Thoracic aorta (tissue), 2 donors: ENCODE measurements at places on chromosomes 6 and 20. TPM values are rescaled to one million over a fixed set of nuclear protein-coding genes. Genes with fewer than 3 reads are reported as not detected.

Gene OXT
- not detected for total RNA-seq

Gene KHDC1L
- total RNA-seq, result not detected

Gene HINT3
- 18.4 TPM for total RNA-seq

Gene PACRG
- not detected for total RNA-seq

Gene TMEM200A
- total RNA-seq, result 9.7 TPM

Gene NRN1
- total RNA-seq, result 5.0 TPM

Gene PREX1
- total RNA-seq, result 94.6 TPM

Gene KCNK17
- 11.6 TPM for total RNA-seq

Gene ZDHHC14
- total RNA-seq, result 20.0 TPM

Gene NKAIN4
- not detected for total RNA-seq

DNA sequence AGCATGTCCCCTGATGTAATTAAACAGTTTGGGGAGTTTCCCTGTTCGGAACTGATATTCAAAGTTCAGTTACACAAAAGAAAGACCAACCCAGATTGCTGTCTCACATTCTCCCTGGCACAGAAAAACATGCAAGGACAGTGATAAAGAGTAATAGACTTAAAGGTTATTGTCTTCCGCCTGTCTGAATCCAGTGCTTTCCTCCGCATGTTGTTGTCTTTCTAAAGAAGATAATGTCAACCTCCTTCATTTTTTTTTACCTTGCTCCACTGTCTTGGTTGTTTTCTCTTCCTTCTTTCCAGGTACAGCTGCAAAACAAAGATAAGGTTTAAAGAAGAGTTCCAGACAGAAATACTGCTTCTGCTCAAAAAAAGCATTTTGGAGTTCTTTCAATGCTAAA is 284.5 kb downstream of the TRDN start:
- no peak for DNase-seq

DNA sequence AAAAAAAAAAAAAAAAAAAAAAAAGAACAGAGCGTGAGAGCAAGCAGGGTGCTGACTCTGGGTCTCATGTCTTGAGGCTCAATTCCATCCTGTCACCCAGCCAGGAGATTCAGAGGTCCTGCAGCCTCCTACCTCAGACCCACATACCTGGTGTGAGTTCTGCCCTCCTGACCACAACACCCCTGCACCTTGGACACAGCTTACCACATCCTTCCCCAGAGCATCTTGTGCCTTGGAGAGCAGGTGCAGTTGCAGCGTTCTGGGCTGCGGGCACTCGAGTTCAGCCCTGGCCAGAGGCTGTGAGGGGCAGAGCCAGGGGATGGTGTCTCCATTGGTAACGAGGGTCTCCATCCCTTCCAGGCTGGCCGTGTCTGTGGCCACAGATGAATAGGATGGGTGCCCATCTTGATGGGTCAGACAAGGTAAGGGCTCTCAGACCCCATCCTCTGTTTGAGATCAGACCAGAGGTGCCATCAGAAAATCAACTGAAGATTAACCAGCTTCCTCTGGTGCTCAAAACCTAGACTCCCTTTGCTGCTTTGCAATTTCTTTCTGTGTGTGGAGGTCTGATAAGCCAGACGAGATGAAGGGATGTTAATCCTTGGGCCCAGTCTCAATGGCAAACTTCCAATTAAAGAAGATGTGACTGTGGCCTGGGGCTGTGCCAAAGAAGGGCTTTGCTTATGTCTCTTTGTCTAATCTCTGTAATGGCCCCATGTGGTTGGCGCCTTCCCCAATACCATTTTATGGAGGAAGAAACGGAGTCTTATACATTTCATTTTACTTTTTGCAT is 14.7 kb upstream of the ZNF831 start:
- DNase-seq, result no peak

GRCh38 chr6:27133281-27134227 is 113.9 kb upstream of the PRSS16 start:
- no peak for DNase-seq

- no peak for DNase-seq
Measured at GRCh38 chr6:158408552-158409130, 96.4 kb downstream of the TULP4 start.

DNA sequence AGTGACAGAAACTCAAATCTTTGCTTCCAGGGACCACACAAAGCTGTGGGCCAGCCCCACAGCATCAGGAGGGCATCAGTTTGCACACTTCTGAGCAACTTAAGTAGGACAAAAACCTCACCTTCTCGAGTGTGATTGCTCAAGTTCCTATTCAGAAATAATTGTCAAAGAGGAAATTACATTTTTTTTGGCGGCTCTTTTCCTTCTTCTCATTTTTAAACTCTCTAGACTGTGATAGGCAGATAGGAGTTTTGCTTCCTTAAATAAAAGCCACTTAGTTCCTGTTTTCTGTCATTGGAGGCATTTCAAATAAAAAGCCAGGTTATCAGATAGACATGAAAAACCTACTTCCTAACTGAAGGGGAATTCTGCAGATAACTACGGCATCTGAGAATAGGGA is 11.2 kb upstream of the TAGAP start:
- no peak for DNase-seq

DNA sequence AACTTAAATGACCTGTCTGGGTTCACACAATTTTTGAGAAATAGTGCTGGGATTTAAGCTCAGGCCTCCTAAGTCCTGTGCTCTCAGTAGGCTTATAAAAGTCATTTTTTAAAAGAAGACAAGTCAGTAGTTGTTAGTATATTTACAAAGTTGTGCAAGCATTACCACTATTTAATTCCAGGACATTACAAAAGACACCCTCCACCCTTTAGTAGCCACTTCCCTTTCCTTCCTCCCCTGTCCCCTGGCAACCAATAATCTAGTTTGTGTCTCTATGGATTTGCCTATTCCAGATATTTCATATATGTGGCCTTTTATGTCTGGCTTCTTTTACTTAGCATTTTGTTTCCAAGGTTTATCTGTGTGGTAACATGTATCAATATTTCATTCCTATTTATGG is 37.6 kb downstream of the HMGN3 start:
- no peak for DNase-seq

DNA sequence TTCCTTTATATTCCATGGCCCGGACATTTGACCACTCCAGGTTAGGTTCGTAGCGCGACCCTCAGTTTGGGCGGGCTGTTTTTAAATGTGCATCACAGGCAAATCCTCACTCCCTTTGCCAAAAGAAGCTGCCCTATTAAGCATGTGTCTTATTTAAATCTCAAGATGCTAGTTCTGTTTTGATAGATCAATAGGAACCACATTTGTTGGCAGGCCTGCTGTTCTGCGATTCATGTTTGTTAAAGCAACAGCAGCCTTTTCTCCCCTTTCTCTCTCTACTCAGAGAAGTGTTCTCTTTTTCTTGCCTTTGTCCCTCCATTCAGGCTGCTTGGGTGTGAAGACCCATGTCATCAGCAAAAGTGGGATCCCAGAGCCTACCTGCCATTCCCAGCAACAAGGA is 212.0 kb upstream of the SSTR4 start:
- DNase-seq, result no peak

DNA sequence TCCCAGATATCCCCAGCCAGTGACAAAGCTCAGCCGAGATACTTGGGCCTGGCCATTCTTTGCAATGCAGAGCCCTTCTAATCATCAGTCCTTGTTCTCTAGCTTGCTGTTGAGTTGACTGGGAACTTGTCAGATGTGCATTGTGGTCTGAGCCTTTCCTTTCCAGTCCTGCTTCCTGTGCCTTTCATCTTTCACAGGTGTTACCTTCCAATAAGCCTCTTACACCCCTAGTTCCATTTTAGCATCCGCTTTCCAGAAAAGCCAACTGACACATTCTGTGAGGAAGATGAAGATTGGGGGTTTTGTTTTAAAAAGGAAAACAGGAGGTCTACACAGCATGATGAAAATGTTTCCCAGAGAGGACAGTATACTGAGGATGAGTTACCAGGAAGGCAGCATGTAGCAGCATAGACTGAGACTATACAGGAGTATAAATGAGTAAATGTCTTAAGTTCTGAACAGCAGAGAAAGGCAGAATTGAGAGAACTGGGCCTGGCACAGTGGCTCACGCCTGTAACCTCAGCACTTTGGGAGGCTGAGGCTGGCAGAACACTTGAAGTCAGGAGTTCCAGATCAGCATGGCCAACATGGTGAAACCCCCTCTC is 5.6 kb upstream of the CEP85L start:
- no peak for DNase-seq

DNA sequence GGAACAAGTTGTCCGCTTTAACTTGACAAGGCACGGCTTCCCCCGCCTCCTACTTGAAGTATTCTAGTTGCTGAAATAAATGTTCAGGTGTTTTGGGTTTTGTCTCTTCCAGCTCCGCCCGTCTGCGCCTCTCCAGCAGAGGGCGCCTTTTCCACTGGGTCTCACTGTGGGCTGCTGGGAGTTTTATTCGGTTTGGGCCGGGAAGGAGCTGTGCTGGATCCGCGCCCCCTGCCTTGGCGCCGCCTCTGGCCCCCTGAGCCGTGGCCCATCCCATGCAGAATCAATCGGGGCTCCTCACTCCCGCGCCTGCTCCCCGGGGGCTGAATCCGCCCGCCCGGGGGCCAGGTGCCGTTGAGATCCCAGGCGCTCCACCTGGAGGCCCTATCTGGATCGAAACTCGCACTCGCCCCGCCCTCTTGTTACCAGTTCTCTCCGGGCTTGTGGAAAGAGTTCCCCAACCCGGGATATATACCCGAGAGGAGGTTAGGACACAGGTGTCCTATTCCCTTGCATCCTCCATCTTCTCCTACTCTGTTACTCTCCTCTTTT is 51.0 kb upstream of the TCF21 start:
- no peak for DNase-seq

DNA sequence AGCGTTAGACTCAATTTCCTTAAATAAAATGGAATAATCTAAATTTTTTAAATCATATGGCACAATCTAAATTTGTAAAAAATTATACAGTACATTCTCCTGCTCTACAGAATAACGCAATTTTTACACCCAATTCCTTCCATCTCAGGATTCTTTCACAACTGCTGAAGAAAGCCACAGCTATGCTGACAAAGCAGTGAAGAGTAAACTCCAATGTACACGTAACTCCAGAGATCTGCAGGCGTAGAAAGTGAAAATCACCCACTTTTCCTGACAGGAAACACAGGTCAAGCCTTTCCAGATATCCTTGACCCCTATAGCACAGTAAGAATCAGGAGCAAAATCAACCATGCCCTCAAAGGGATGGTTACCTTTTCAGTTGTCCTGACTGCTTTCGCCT is 27.4 kb downstream of the EPHA7 start:
- no peak for DNase-seq

DNA sequence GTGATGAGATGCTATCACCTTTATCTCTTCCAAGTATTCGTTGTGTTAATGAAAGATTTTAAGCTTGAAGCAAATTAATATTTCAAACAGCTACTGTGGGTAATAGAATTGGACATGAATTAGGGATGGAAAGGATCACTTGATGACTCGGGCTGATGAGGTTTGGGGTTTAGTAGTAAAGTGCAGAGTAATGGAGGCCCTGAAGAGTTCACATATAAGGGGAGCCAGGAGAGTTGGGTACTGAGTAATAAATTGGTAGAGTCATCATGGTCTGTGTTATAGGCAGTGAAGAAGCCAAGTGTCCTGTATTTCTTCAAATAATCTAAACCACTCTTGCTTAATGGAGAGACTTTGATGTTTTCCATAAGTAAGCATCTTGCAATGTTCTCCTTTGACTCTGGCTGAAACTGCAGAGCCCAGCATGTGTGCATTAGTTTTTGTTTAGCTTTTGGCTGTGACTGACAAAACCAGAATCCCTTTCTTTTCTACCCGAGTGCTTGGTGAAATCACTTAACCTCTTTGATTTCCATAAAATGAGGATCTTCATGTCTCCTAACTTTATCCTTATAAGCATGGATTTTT is 57.6 kb downstream of the L3MBTL3 start:
- no peak for DNase-seq

DNA sequence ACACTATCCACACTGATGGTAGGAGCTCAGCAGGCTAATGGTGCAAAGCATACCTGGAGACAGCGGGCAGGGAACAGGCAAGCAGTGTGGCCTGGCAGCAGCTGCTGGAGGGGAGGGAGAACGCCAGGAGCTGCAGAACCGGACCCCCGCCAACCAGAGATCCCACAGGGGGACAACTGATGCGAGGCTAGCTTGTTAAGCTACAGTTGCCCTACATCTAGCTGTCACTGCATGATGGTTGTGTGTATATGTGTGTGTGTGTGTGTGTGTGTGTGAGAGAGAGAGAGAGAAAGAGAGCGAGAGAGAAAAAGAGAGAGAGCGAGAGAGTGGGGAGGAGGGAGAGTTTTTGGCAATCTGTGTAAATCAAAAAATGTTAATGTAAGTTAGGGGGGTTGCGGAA is 69.7 kb upstream of the NHSL1 start:
- no peak for DNase-seq

DNA sequence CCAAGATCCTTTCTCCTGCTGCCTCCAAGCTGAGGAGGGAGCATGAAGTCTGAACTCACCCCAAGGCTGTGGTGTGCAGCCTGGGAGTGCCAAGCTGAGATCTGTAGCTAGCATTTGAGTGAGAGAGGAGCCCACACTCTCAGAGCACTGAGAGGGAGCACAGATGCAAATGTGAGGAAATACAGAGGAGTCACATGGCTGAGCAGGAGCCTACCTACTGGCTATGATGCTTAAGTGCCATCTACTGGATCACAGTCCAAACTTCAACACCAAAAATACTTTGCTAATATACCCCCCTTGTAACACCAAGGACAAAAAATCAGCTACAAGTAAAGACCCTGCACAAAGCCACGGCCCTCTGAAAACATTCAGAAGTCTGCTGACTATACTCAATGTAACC is 94.4 kb upstream of the IMPG1 start:
- no peak for DNase-seq

- no peak for DNase-seq
Measured at GRCh38 chr6:90374201-90374600, 77.6 kb upstream of the BACH2 start.

GRCh38 chr20:37841389-37841788 is 61.5 kb upstream of the VSTM2L start:
- no peak for DNase-seq

GRCh38 chr20:47907031-47907675 is 121.9 kb upstream of the SULF2 start:
- no peak for DNase-seq

DNA sequence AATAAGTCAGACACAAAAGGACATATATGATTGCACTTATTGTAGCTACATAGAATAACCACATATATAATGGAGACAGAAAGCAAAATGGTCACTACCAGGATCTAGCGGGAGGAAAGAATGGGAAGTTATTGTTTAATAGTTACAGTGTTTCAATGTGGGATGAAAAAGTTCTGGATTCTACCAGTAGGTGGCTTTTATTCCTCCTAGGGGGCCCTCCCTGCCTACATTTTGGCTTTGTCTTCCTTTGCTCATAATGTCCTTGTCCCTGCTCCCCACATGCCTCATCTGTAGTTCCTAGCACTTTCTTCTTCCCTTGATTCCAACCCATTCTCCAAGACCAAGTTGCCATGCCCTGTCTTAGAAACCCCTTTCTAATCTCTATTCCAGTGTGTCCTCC is 16.3 kb downstream of the ZNF133 start:
- no peak for DNase-seq

GRCh38 chr6:13847326-13848050 is 33.1 kb upstream of the MCUR1 start:
- no peak for DNase-seq

- DNase-seq, result no peak
Measured at GRCh38 chr6:167699141-167699931, 127.4 kb upstream of the AFDN start.
